ENCODE measurements at places on chromosomes 16 and 17. TPM values are rescaled to one million over a fixed set of nuclear protein-coding genes. Genes with fewer than 3 reads are reported as not detected.

GRCh38 chr17:47676510-47677165, 17.3 kb upstream of the TBKBP1 start:
- no peak for DNase-seq

The KRT20 gene
- total RNA-seq = not detected

The ZNF469 gene
- 1.7 TPM for total RNA-seq

The SLFN14 gene
- 0.24 TPM for total RNA-seq

- DNase-seq = no peak
These were observed 6.6 kb downstream of the SEC14L1 start for GRCh38 chr17:77147357-77147801.

The HERPUD1 gene
- total RNA-seq = 81.0 TPM

Measured in upper lobe of left lung (tissue), 6 donors.